Daoy (cell line): ENCODE measurements at places on chromosomes 6 and 20. TPM values are rescaled to one million over a fixed set of nuclear protein-coding genes. Genes with fewer than 3 reads are reported as not detected.

The HLA-DMA gene
- 0.11 and 1.8 TPM in 2 replicates for total RNA-seq

The RAB32 gene
- total RNA-seq = 143 and 150 TPM in 2 replicates

The EBF4 gene
- total RNA-seq = 0.12 and 0.40 TPM in 2 replicates

The LCA5 gene
- total RNA-seq = 2.2 and 5.0 TPM in 2 replicates

The CASS4 gene
- total RNA-seq = 0.09 and 0.17 TPM in 2 replicates

DNA sequence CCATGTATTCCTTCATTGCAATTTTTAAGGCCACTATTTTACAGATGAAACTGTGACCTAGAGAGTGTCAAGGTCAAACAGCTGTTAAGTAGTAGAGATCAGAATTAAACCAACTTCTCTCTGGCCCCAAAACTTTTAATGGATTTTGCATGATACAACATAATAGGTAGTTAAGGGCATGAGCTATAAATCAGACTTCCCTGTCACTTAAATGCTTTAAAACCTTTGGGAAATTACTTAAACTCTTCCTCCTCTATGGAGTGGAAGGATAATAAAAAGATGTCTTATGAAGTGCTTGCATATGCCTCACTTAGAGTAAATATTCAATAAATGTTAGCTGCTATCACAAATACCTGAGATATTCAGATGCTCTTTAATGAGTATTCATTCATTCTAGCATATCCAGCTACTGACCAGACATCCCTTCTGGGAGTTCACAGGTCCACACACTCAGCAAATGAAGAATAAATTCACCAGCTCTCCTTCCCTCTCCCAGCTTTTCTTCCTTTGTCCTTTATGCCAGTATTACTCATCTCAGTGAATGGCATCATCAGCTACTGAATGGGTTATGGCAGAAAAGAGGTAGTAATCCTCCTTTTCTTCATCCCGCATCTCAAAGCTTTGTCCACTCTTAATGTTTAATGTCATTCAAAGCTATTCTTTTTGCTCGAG, 36.2 kb downstream of the EYA4 start:
- no peak for DNase-seq

DNA sequence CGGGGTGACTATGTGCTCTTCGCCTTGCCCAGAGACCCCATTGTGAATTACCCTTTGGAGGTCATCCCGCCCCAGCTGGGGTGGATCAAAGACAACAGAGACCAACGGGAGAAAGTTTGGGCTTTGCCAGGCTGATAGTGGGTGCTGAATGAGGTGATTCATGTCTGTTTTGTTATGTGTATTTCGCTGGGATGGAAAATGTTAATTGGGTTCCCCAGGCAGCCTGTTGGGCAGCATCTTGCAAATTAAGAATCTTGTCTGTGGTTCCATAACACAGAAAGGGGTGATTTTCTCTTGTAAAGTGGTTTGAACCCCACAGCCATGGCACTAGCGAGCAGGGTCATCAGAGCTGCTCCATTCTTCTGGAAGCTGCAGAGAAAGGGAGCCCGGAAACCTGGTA, 63.1 kb upstream of the UNC93A start:
- DNase-seq = no peak

DNA sequence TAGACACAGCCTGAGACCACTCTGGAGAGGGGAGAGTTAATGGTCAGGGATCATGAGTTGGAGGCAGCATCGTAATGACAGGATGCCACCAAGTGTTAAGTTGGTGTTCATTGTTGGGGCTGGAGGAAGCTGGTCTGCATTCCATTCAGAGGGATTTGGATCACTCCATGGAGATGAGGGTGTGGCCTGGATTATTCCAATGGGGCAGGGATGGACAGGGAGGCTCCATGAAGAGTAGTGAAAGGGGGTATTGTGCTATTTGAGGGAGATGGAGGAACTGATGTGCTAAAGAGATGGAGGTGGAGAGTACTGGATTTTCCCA, 1.1 kb downstream of the SAPCD1 start:
- no peak for DNase-seq

- DNase-seq = no peak
Observed at GRCh38 chr6:136036071-136036380, 184.5 kb downstream of the PDE7B start.

DNA sequence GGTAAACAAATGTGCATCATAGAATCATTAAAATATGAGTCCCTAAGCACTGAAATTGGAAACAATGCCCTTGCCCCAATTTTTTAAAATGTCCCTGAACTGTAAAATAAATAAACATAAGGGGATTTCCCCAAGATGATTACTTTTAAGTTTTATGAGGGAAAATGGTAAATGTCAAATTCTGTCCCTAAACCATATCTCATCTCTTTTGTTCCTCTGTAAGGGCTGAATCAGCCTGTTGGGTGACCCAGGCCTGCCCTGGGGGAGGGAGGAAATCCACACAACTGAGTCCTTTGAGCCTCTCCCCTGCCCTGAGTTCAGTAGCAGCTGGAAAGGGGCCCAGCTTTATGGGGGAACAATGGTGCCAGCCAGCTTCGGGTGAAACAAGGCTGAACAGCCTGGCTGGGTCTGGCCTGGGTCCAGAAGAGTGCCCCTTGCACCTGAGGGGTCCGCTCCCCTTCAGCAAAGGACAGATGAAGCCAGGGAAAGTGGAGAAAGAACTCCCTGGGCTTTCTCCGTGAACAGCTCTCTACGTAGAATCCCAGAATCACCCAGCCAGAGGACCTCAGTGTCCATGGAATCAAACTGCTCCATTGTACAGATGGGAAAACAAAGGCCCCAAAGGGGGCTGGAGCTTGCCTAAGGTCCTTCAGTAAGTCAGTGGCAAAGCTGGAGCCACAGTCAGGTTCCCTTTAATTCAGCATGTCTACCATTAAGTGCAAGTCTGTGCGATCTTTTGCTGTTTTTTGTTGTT, 28.2 kb upstream of the ITCH start:
- peak; percentile 36 for DNase-seq

DNA sequence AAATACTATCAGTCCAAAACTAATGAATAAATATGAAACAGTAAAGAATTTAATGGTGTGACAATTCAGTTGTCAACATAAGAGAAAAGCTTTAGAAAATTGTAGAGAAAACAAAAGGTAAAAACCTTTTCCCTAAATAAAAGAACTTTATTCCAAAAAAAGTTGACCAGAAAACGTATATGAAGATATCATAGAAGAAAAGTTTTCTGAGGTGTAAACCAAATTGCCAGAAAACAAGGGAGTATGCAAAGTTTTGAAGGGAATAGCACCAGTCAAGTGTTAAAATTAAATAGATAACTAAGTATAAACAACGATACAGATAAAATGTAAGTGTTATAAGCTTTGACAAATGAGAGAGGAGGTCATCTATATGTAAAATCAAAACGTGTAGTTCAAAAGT, 104.9 kb downstream of the HIVEP1 start:
- no peak for DNase-seq
